ENCODE measurements at places on chromosomes 12 and 14.

- no peak for DNase-seq
Measured at GRCh38 chr12:58242796-58243630, 301.6 kb downstream of the ATP23 start.

GRCh38 chr14:78022059-78022458 lies 148.1 kb upstream of the NRXN3 start:
- peak; percentile 47 for DNase-seq

- DNase-seq, result no peak
Measured at GRCh38 chr14:64394977-64395633, 7.0 kb downstream of the MTHFD1 start.

DNA sequence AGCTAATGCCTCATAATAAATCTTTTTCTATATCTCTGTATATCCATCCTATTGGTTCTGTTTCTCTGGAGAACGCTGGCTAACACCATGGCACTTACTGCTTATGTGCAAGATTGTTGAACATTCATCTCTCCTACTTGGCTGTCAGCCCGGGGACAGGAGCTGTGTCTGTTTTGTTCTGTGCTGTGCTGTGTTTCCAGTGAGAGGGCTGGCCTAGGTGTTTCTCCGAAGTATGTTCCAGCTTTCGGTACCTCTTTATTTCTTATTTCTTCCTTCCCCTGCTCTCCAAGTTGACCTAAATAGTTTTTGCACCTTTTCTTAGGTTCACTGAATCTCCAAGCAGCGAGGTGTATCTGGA lies 18.8 kb upstream of the NR4A1 start:
- peak; percentile 83 for DNase-seq

GRCh38 chr14:105398726-105399465 lies 558 bp downstream of the TEX22 start:
- no peak for DNase-seq

Data from astrocyte of the spinal cord (primary cell).